ENCODE measurements at places on chromosomes 7 and 10.

DNA sequence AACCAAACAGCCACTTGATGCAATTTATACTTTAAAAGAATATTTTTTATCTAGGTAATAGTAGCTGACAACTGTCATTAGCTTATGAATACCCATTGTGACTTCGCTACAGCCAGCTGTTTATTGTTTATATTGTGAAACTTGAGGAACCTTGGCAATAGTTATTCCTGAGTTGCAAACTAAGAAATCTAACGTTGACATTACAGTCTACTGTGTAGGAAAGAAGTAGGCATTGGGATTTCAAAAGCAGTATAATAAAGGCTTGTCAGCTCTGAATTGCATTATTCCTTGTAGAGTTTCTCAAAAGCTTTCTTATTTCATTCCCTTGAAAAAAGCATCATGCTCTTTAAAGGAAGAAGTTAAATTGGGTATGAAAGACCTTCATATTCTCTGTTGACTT lies 42.7 kb upstream of the OIT3 start:
- DNase-seq: no peak

GRCh38 chr10:13743101-13743693 lies 156.4 kb downstream of the PRPF18 start:
- no peak for DNase-seq

- DNase-seq: no peak
Observed at GRCh38 chr10:71970869-71971268, 6.7 kb downstream of the CHST3 start.

GRCh38 chr10:10873289-10873688 lies 144.4 kb upstream of the CELF2 start:
- DNase-seq: no peak

DNA sequence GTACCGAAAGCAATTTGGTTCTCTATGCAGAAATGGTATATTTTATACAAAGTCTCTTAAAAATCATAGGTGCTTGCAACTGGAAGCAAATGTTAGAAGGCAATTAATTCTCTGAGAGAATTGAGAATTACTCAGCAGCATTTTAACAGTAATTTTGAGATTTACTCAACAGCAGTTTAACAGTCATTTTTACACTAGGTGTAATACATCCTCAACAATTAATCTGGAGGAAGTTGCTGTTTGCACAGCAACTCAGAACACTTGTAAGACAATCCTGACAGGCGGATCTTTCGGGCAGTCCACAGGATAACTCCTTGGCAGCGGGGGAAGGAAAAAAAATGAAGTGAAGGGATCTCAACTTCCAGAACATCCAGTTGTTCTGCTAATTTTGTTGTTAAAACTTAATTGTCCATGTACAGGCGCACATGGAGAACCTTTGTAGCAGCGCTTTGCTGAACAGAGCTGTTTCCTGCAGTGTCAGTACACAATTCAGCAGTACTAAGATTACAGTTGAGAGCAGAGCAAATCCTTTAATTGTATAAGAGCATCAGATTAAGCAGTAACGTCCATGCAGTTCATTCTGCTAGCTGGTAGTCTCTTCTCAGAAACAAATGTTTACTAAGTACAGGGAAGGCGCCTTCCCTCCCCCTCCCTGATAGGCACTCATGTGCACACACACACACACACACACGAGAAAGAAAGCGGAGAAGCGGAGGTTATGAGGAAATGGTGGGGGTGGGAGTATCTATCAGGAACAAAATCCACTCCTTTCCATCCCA lies 43.8 kb downstream of the ENO4 start:
- DNase-seq: peak; percentile 39

Measured in NCI-H2171 treated with DMSO at 0.1 percent for 48 hours (cell line).